ENCODE measurements at places on chromosomes 2 and 18. TPM values are rescaled to one million over a fixed set of nuclear protein-coding genes. Genes with fewer than 3 reads are reported as not detected.

DNA sequence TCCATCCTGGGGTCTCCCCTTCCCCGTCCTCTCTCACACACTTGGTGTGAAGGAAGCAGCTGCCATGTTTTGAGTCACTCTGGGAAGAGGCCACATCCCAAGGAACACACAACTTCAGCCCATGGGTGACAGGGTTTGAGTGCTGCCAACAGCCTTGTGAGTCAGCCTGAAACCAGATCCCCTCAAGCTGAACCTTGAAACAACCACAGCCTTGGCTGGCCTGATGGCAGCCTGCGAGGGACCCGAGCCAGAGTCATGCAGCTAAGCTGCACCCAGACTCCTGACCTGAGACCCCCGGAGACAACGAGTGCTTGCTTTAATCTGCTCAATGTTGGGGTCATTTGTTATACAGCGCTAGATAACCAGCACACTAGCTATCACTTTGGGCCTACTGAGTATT, 19.3 kb upstream of the MC2R start:
- no peak overlapping the region for H3K4me3 ChIP-seq
- no peak for DNase-seq
- no peaks in the 10 kb centered on the region for H3K36me3 ChIP-seq
- no peaks in the 10 kb centered on the region for H3K4me1 ChIP-seq
- H3K27me3 ChIP-seq: no peaks in the 10 kb centered on the region

The CHN1 gene
- 9.5 TPM for total RNA-seq

- no peaks in the 10 kb centered on the region for H3K27me3 ChIP-seq
- no peaks in the 10 kb centered on the region for H3K36me3 ChIP-seq
These were observed 1.2 kb downstream of the GYPC start for GRCh38 chr2:126657148-126657635.

DNA sequence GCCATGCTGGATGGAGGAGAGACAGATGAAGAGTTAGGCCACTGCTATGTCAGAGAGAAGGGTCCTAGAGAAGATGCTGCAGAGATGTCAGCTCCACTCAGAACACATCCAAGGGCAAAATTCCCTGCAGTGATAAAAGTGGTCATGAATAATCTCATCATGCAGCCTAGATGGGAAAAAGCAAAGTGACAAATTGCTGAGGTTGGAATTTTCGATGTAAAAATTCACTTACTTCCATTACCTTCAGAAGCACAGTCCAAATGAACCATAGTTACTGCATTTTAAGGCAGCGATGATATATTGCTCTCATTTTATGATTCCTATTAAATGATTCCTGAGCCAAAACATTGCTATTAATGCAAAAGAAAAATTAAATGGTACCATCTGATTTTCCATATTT, 16.4 kb downstream of the ANKRD29 start:
- no peaks in the 10 kb centered on the region for H3K4me1 ChIP-seq
- DNase-seq: no peak
- H3K4me3 ChIP-seq: no peak overlapping the region
- no peak overlapping the region for H3K27ac ChIP-seq
- H3K36me3 ChIP-seq: no peaks in the 10 kb centered on the region

DNA sequence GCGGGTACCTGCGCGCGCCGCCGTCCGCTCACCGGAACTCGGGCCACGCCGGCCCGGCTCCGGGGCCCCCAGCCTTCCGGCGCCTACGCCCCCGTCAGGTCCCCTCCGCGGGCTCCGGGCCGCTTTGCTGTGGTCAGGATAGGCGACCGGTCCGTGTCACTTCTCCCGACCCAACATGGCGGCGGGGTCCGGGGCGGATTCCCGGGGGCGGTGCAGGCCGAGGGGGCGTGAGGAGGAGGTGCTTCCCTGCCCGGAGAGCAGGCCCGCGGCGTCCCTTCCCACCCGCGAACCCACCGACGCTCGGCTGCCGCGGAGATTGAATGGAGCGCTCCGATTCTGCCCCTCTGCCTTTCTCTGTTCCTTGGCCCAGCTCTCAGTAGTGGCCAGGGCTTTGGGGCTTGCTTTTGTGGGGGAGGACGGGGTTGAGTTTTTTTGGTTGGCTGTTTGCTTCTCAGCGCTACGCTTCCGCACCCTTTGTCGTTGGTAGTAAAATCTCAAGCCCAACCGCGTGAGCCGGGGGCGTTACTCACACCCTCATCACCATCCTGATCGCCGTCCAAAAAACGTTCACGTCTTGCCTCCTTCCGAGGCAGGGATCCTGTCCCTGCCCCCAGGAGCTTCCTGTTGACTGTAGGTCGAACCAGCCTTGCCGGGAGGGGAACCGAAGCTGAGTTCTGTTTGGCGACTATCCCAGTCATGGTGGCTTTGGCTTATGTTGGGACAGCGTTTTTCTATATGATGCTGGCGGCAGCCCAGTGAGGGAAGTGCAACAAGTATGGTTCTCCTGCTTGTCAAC, 532 bp upstream of the YES1 start:
- peak overlapping the region; percentile 98 for H3K27ac ChIP-seq
- H3K36me3 ChIP-seq: no peaks in the 10 kb centered on the region
- peak overlapping the region; percentile 80 for H3K4me3 ChIP-seq
- H3K27me3 ChIP-seq: no peaks in the 10 kb centered on the region

DNA sequence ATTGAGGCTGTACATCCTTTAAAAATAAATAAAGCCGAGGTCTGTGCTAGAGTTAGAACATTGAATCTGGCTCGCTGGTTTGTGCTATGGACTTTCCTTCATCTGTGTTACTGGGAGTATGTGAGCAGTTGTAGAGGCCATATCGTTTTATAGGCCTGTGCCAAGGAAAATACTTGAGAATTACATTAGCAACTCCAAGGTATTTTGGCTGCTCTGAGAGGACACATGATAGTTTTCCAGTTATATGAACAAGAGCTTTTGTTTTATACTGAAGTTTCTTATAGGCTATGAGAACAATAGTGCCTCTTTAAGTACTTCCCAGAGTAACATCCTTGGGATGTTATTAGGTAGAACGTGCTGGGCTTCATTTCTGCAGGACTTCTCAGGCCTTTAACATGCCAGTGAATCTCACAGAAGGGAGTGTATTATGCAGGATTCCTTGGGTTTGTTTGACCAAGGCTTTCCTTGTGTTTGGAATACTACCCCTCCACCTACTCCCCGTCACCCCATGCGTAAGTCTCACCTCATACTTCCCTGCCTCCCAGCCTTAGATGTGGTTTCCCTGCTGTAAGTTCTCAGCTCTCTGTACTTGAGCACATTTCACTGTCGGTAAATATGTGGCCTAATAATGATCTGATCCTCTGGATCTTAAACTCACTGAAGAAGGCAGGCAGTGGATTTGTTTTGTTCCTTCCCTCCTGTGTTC, 21.0 kb downstream of the TCF7L1 start:
- no peaks in the 10 kb centered on the region for H3K27me3 ChIP-seq
- no peaks in the 10 kb centered on the region for H3K36me3 ChIP-seq
- peaks cover 58% of the 10 kb centered on the region for H3K4me1 ChIP-seq
- DNase-seq: no peak
- H3K27ac ChIP-seq: peak overlapping the region; percentile 85

GRCh38 chr2:219273937-219274336, 5.2 kb upstream of the DNAJB2 start:
- no peaks in the 10 kb centered on the region for H3K27me3 ChIP-seq
- H3K36me3 ChIP-seq: no peaks in the 10 kb centered on the region
- H3K4me3 ChIP-seq: no peak overlapping the region
- H3K4me1 ChIP-seq: peaks cover 12% of the 10 kb centered on the region
- H3K27ac ChIP-seq: no peak overlapping the region

GRCh38 chr2:129606496-129607270, 372.8 kb upstream of the RAB6C start:
- H3K4me3 ChIP-seq: no peak overlapping the region
- no peaks in the 10 kb centered on the region for H3K36me3 ChIP-seq
- no peaks in the 10 kb centered on the region for H3K4me1 ChIP-seq
- DNase-seq: no peak
- H3K27me3 ChIP-seq: no peaks in the 10 kb centered on the region

DNA sequence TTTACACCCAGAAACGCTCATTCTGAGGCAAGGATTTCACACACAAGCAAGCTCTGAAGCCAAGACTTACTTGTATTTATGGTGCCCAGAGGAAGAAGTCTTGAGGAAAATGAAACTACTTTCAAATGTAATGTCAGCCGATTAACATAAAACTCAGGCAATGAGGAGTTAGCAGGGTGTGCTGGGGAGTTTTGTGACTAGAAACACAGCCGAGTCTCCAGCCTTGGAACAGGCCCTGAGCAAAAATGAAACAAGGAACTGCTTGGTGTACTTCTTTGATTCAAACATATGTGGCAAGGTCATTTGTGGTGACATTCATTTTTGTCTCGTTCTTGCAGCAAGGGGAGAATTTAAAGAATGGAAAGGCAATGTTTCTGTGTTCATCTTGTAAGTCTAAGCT, 4.5 kb downstream of the DYTN start:
- H3K4me1 ChIP-seq: no peaks in the 10 kb centered on the region
- H3K27ac ChIP-seq: no peak overlapping the region
- no peak for DNase-seq
- H3K36me3 ChIP-seq: no peaks in the 10 kb centered on the region
- no peaks in the 10 kb centered on the region for H3K27me3 ChIP-seq

Measured in thyroid gland (tissue), 4 donors.